Stimulated activated CD4-positive, alpha-beta T cell treated with anti-CD3 and anti-CD28 coated beads, TNF-alpha, amount 100 ng/mL, for 24 hours (primary cell): ENCODE measurements at places on chromosomes 12 and 14.

GRCh38 chr14:30869551-30870155, 4.7 kb upstream of the COCH start:
- DNase-seq: no peak

DNA sequence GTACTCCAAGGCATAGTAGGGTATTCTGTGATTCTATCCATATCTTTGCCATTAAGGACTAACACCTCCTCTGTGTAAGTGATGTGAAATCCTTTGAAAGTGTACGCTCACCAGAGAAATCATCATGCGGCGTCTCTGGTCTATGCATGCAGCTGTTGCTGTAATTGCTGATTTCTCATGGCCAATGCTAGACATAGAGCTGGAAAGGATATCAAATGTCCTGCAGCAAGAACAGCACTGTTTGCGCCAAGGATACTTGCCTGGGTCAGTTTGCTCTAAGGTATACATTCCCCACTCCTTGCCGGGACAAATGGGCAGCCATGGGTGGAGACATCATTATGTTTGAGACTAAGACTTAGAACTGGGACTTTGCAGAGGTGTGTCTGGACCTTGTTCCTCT, 896.4 kb downstream of the BCL11B start:
- no peak for DNase-seq

- no peak for DNase-seq
These were observed 450.5 kb upstream of the FAR2 start for GRCh38 chr12:28698553-28698952.

DNA sequence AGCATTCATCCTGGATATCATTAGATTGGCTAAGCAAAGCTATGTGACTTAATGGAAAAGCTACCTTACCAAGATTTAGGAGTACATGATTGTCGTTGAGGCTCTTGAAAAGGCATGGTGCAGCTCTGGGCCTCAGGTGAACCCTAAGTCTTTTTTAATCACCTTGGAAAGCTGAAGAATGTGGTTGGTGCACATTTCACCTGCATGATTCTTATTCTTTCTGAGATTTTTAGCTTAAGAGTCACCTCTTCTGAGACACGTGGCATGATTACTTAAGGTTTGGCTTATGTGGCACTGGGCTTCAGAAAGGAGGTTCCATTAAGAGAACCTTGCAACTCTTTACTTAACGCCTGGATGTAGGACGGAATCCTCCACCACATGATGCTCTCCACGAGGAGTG, 498.5 kb downstream of the TMEM117 start:
- DNase-seq: no peak

- DNase-seq: no peak
These were observed 3.1 kb downstream of the CCDC177 start for GRCh38 chr14:69571449-69572029.

- peak; percentile 11 for DNase-seq
These were observed 93.2 kb downstream of the TMTC3 start for GRCh38 chr12:88235183-88235833.

- DNase-seq: no peak
These were observed 125.0 kb upstream of the ATP2B1 start for GRCh38 chr12:89833337-89834252.

DNA sequence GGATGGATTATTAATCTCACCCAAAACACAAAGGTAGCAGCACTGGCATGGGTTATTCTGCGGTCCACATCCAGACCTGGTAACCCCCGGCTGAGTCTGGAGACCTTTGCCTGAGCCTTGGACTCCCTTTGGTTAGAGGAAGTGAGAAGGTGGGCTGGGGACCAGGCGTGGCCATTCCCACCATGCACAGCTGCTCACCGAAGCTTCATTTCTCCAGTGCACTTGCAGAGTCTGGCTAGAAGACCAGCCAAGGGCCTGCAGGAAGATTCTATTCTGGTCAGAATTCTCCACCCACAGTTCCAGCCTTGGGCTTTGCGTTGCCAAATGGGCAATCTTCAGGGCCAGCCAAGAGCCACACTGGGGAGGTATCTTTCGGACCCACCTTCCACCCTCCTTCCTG, 73.0 kb downstream of the LGMN start:
- DNase-seq: no peak

GRCh38 chr12:111386885-111387284, 18.0 kb upstream of the PHETA1 start:
- no peak for DNase-seq

DNA sequence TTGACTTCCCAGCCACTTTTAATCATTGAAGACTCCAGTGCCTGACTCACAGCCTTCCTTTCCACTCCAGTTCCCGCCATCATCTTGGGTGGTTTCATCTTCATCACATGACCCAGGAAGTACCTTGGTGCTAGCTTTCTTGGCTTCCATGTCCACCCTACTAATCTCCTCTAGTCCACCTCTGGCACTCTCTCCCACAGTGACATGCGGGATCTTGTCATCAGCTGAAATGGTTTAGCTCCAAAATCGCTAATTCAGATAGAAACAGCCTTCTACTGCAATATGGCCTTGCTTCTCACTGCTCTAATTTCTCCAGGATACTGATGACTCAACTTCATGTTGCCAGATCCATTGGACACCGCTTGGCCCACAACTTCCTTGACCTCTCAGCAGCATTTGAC, 24.5 kb downstream of the WDR20 start:
- DNase-seq: no peak

DNA sequence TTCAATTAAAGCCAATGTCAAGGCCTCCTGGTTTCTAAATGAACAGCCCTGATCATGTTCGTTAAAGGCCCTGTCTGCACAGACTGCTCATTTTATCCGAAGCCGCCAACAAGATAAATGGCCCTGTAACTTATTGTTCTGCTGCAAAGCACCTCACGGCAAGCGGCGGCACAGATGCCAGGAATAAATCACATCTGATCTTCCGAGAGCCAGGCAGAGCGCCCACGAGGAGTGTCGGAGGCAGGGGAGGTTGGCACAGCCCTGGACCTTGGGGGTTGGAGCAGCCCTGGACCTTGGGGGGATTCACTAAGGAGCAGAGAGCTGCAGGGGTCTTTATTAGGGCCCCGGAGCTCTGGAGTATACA, 110.5 kb downstream of the SCARB1 start:
- no peak for DNase-seq
